ENCODE measurements at places on chromosomes 5 and 9.

- no peak for DNase-seq
Observed at GRCh38 chr5:91110686-91111085, 272.4 kb downstream of the ARRDC3 start.

DNA sequence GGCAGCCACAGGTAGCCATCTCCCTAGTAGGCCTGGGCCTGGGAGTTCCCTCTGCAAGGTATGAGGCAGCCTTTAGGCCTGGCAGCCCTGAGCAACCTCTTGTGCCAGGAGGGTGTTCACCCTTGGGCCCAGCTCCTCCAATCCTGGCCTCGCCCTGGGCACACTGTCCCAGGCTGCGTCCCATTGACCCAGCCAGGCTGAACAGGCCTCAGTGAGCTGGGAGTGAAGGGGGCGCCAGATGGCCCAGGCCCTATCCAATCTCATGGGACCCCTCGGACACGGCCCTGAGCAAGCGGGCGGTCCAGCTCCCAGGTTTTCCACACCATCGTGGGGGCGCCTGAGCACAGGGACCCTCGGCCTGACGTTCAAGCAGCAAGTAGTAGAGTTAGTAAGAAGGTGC lies 14.5 kb downstream of the SH3GLB2 start:
- DNase-seq, result no peak

DNA sequence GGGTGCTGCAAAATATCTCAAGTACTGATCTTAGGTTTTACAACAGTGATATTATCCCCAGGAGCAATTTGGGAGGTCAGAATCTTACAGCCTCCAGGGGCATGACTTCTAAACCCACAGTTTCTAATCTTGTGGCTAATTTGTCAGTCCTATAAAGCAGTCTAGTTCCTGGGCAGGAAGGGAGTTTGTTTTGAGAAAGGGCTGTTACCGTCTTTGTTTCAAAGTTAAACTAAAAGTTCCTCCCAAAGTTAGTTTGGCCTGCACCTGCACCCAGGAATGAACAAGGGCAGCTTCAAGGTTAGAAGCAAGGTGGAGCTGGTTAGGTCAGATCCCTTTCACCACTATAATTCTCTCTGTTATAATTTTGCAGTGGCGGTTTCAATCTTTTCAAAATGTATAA lies 81.7 kb downstream of the SFXN1 start:
- no peak for DNase-seq

- DNase-seq, result no peak
Observed at GRCh38 chr5:168931638-168932345, 352.6 kb upstream of the PANK3 start.

DNA sequence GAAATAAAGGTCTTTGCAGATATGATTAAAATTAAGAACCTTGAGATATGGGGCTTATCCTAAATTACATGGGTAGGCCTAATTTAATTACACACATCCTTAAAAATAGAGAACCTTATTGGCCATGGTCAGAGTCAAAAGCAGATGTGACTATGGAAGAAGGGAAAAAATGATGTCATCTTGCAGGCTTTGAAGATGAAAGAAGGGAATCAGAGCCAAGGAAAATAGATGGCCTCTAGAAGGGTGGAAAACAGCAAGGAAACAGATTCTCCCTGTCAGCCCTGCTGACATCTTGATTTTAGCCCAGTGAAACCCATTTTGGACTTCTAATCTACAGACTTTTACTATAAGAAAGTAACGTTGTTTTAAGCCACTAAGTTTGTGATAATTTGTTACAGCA lies 37.6 kb upstream of the KCNN2 start:
- no peak for DNase-seq

DNA sequence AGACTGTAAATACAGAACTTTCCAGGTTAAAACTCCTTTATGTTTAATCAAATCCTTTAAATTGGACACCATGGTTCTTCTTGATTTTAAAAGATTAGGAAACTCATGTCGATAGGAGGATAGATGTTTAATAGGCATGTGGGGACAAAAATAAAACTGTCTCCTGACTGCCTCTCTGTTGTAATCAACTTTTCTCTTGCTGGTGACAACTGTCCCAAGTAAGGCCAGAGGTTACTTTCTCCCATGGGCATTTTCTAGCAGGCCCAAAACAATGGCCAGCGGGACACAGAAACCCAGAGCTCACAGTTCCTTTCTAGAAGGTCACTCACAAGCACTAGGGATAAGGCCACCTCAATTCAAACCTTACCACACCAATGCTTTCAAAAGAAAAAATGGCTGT lies 14.5 kb downstream of the SLC36A2 start:
- no peak for DNase-seq

DNA sequence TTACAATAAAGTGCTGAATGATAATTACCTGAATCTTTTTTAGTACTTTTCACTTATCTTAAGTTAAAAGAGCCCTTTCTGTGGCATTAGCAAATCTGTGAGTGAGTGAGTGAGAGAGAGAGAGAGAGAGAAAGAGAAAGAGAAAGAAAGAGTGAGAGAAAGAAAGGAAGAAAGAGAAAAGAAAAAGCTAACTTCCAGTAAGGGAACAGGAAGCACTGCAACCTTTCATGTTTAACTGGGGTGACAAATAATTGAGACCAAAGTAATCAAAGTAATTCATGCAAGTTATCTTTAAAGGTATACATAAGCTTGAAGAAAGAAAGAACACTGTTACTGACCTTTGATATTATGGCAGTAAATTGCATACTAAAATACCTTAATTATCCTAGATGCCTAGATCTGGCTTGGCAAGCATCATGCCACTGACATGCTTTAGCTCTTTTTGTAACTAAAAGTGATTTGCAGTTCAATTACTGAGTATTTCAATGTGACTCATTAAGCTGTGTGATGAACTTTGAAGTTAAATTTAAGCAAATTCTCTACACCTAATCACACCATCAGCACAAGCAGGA lies 21.7 kb downstream of the FEM1C start:
- no peak for DNase-seq

DNA sequence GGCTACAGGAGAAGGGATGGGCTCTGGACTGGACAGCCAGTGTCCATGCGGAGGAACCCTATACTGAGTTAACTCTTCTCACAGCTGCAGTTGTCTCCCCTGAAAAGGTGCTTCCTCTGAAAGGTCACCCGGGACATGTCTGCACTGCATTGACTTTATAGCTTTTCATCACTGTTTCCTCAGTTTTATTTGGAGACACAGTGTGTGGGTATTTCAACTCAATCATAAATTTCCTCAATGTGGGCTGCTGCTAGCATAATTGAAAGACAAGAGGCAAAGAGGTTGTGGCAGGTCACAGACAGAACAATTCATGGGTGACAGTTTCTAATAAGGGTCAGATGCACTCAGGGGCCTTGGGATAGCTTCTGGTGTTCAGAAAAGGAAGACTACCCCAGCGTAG lies 336.8 kb downstream of the KDM4C start:
- DNase-seq, result no peak
